ENCODE measurements at places on chromosomes 3 and 15.

DNA sequence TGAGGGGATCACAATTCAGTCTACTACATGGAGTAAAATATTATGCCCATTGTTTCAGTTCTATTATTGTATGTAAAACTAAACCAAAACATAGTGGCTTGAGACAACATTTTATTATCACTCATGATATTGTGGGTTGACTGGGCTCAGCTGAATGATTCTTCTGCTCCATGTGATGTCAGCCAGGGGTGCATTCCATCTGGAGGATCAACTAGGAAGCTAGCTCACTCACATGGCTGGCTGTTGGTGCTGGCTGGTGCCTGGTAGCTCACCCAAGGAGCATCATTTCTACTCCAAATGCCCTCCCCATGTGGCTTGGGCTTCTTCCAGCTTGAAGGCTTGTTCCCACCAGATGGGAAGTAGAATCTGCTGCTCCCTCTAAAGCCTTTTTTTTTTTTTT lies 51.8 kb upstream of the CLRN1 start:
- no peak for DNase-seq

DNA sequence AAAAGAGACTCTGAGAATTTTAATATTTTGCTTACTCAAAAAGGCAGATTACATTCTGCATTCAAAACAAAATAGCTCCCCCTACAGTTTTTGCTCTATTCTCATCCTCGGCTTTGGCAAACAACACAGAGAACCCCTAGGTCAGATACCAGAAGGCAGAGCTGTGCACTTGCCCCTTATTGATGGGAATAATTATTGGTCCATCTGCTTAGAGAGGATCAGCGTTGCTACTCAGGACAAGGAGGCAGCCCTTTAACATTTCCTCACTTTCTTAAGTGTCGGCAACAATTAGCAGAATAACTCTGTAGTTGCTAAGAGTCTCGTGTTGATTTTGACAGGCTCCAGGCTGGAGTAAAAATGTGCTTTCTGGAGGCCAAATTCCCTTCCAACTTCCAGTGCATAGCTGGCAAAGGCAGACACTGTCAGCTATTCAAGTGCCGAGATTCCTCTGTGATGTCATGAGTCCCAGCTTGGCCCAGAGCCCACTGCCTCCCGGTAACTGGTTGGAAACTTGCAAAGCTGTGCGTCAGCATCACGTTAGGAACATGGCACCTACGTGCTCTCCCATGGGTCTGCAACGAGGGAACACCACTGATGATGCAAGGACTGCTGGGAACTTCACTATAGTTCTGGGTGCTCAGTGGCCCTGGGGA lies 482.7 kb upstream of the ADAMTS9 start:
- no peak for DNase-seq

GRCh38 chr15:69880571-69881301 lies 217.0 kb downstream of the TLE3 start:
- DNase-seq: no peak

GRCh38 chr3:32592696-32593353 lies 22.2 kb upstream of the DYNC1LI1 start:
- DNase-seq: no peak

DNA sequence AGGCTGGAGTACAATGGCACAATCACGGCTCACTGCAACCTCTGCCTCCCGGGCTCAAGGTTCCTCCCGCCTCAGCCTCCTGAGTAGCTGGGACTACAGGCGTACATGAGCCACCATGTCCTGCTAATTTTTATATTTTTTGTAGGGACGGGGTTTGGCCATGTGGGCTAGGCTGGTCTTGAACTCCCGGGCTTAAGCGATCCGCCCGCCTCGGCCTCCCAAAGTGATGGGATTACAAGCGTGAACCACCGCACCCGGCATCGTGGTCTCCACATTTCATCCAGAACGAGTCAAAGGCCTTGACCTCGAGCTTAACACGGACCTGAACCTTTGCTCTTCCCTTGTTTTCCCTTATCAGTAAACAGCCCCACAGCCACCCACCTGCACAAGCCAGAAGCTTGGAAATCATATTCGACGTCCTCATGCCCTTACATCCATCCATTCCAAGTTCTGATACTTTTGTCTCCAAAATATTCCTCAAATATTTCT lies 1.4 kb upstream of the PTPN23 start:
- DNase-seq: no peak

GRCh38 chr3:57048052-57048671 lies 12.3 kb upstream of the SPATA12 start:
- DNase-seq: no peak

- no peak for DNase-seq
Measured at GRCh38 chr3:152760024-152760563, 74.8 kb upstream of the P2RY1 start.

DNA sequence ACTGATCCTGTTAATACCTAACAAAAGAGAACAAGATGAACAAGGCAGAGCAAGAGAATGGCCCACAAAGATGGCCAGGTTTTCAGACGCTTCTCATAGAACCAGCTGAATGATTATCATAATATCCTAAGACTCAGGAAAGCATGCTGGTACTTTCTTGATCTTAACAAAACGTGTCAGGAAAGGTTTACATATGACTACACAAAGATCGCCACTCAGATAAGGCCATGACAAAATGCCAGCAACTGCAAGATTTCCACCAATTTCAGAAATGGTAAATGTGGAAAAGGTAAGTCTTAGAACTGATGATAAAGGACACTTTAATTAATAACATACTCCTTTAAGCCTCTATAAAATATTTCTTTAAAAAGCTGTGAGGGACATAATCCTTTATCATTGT lies 108.8 kb downstream of the DLG1 start:
- no peak for DNase-seq

GRCh38 chr3:88180398-88180999 lies 30.7 kb downstream of the C3orf38 start:
- DNase-seq: no peak

- DNase-seq: no peak
Measured at GRCh38 chr15:43246261-43246774, 20.4 kb downstream of the TGM5 start.

DNA sequence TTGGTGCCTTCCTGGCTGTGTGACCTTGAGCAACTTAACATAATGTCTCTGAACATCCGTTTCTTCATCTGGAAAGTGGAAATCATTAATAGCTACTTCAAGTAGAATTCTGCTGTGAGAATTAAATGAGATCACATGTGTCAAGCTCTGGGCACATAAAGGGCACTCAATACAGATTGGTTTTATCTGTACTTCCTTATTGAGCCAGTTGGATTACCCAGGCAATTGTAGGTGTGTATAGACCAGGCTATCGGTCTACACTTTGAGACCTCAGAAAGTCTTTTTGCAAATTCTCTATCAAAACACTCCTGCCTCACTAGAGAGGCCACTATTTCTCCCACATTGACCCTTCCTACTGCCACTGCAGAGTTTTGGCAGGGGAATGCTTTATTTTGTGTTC lies 47.7 kb downstream of the ANP32A start:
- DNase-seq: no peak

GRCh38 chr3:123757281-123757940 lies 126.7 kb downstream of the MYLK start:
- DNase-seq: no peak

GRCh38 chr15:64224511-64224910 lies 61.7 kb upstream of the PPIB start:
- no peak for DNase-seq

GRCh38 chr15:35838424-35839111 lies 292.6 kb upstream of the DPH6 start:
- no peak for DNase-seq

GRCh38 chr15:56207092-56207491 lies 36.6 kb downstream of the RFX7 start:
- no peak for DNase-seq

- DNase-seq: no peak
Measured at GRCh38 chr3:58749948-58750347, 83.4 kb upstream of the FAM3D start.

DNA sequence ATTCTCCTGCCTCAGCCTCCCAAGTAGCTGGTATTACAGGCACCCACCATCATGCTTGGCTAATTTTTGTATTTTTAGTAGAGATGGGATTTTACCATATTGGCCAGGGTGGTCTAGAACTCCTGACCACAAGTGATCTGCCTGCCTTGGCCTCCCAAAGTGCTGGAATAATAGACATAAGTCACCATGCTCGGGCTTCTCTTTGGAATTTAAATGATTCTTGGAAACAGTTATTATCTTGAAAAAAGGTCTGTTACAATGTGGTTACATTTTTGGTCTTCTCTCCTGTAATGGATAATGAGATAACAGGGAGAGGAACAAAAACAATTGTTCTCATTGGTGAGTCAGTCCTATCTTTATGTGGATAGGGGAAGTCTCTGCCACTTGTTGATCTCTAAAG lies 59.8 kb upstream of the AADACL2 start:
- DNase-seq: no peak

- no peak for DNase-seq
Measured at GRCh38 chr3:177905173-177906125, 630.8 kb upstream of the KCNMB2 start.

DNA sequence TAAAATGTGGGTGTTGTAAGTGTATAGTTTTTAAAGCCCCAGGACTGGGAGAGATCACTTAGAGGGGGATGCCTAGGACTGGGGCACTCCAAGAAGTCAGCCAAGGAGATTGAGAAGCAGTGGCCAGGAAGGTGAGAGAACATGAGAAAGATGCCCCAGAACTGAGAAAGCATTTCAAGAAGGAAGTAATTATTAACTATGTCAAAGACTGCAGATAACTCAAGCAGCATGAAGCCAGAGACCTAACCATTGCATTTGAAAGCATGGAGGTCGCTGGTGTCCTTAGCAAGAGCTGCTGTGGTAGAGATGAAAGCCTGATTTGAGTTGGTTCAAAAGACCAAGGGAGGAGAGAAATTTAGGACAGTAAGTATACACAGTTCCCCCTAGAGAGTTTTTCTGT lies 30.6 kb upstream of the SLC2A2 start:
- no peak for DNase-seq

DNA sequence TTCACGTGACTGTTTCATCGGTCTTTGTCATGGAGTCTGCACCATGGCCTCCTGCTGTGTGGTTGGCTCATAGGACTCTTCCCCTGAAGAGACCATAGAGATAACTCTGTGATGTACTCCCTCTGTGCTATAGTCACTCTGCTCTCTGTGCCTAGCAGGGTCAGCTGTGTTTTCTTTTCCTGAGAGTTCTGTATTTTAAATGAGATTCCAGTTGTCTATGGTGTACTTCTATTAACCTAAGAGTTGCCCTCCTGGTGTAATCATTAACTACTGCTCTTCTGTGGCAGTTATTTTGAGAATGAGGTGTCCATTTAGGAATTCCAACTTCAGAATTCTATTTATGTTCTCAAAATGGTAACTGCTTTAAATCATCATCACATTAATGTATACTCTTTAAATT lies 114.5 kb upstream of the ARPP21 start:
- DNase-seq: no peak

DNA sequence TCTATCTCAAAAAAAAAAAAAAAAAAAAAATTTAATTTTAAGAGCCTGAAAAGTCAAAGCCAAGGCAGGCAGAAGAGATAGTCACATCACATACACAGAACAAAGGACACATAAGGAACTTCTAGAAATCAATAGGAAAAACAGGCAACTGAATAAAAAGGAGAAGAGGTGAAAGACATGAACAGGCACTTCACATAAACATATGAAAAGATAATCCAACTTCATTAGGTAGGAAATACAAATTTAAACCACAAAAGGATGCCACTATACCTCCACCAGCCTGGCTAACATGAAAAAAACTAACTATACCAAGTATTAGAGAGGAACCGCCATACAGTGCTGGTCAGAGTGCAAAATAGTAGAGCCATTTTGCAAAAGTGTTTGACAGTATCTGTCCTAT lies 14.1 kb downstream of the CCDC12 start:
- no peak for DNase-seq

DNA sequence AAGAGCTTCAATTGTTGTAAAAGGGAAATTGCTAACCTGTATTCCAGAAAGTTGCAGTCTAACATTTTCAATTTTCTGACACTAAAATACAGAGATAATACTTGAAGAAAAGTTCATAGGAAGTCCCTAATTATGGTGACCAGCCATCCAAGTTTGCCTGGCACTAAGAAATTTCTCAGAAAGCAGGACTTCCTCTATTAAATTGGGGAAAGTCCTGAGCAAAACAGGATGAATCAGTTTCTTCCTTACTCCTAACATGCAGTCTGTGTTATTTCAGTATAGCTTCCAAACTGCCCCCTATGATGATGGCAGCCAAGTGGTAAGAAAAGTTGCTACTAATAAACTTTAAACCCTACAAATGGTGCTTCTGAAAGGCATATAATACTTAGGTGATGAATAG lies 133.5 kb upstream of the SGO1 start:
- no peak for DNase-seq

DNA sequence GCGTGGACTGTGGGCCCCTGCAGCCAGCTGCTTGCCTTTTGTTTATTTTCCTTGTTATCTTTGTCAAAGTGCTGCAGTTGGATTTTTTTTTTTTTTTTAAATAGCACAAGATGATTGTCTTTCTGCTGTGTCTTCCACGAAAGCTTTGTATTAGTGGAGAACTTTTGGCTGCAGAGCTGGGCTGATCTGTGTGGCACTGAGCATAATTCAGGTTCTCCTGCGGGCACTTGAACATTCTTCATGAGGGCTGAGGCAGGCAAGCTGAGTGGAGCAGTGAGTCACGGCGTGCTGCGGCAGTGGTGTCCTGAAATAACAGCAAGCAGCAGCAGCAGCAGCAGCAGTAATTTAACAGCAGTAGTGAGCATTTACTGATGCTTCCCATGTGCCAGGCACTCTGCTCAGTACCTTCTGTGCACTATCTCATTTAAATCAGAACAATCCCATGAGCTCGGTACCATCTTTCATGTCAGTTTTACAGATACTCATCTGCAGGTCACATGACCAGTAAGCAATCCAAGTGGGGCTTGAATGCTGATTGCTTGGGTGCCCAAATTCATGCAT lies 45.8 kb downstream of the MITF start:
- no peak for DNase-seq

GRCh38 chr3:44136421-44136820 lies 105.3 kb upstream of the TOPAZ1 start:
- DNase-seq: no peak

GRCh38 chr15:40293905-40294895 lies 11.3 kb upstream of the ANKRD63 start:
- DNase-seq: no peak

DNA sequence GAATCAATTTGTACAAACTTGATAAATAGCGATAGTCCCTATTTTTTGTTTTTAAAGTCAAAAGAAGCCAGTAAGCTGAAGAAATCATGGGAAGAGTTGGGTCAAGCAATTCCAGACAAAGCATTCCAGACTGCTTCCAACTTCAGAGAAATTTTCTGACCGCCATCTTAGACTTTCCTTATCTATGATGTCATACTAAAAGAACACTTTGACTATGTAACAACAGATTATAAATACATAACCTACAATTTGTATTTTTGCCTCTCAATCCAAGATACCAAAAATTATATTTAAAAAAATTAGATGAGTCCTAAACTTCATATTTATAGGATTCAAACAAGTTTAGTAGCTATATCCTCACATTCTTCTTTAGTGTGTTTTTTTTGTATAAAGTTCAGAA lies 286.2 kb upstream of the KCNH8 start:
- DNase-seq: no peak

DNA sequence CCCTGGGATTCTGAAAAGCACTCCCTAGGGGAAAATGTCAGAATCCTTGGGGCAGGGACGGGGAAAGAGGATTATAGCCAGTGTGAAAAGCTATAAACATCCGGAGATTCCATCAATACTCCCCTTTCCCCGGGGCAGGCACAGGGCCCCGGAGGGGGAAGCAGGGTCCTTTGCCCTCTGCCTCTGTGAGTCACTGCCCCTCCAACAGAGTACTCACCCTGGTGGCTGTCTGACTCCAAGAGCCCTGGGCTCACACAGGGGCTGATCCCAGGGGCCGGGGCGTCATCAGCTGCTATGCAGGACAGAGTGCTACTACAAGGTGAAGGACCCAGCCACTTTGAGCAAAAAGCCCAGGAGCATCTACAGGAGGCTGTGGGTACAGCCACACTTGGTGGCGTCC lies 133.0 kb upstream of the PRR20G start:
- DNase-seq: no peak
